ENCODE measurements at places on chromosomes 2 and 18.

DNA sequence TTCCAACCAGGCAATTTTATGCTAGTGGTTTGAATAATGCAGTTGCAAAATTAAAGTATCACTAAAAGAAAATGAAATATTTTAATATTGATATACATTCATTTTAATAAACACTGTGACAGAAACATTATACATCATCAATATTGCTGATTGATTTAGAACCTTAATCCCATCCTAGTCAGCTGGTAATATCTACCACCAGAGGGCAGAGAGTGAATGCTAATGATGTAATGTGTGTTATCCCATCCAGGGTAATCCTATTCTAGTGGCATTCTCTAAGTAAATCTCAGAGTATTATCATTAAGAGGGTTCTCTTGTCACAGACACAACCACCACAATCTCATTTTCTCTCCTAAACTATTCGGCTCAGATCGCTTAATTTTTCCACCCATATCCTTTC is 477.4 kb downstream of the CPS1 start:
- peak; percentile 1 for DNase-seq

DNA sequence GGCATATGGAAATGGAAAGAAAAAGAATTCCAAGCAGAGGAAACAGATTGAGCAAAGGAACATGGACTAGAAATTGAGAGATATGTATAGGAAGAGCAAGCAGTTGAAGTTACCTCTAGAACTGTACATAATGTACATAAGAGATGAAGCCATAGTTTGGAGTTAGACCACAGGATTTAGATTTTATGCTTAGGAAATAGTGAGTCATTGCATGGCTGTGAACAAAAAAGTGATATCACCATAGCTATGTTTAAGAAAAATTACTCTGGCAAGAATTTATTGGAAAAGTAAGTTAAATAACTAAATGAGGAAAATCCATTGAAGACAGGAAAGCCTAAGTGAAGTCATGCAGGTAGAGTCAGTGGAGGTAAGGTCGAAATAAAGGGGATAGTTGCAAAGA is 99.4 kb upstream of the GALNT5 start:
- no peak for DNase-seq

DNA sequence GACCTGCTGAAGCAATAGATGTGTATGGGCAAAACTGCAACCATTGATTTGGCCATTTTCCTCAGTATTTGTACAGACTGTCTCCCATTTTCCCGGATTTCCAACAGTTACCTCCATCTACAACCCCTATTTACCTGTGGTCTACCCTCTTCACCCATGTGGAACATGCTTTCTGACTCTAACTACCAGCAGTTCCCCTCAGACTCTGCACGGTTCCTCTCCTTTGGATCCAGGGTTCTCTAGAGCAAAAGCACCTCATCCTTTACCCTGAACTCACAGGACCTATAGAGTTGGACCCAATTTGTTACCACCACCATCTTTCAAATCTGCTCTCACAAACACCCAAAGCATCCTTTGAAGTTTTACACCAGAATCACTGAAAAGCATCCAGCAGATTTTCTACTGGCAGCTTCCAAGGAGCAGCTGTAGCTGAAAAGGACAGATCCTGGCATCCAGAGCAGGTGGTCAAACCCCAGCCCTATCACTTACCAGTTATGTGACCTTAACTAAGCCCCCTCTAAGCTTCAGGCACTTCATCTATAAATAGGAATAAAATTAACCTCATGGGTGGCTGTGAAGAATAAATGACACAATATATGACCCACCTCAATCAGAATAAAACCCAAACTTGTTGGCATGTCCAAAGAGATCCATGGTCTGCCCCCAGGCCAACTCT is 15.3 kb downstream of the CYTIP start:
- no peak for DNase-seq

GRCh38 chr2:105909215-105909614 is 164.5 kb downstream of the NCK2 start:
- no peak for DNase-seq

DNA sequence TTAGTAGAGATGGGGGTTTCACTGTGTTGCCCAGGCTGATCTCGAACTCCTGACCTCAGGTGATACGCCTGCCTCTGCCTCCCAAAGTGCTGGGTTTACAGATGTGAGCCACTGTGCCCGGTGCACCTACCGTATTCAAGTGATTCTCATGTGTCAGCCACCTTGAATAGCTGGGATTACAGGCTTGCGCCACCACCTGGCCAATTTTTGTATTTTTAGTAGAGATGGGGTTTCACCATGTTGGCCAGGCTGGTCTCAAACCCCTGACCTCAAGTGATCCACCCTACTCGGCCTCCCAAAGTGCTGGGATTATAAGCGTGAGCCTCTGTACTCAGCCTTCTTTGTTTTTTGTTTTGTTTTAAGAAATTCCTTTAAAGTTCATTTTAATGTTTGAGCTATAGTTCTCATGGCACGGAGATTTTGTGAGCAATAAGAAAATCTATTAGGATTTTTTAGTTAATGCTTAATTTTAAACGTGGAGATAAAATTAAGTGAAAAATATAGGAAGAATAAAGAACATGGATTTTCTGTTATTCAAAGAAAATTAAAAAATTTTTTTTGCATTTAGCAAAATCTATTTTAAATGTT is 242.6 kb downstream of the PHLPP1 start:
- peak; percentile 27 for DNase-seq

DNA sequence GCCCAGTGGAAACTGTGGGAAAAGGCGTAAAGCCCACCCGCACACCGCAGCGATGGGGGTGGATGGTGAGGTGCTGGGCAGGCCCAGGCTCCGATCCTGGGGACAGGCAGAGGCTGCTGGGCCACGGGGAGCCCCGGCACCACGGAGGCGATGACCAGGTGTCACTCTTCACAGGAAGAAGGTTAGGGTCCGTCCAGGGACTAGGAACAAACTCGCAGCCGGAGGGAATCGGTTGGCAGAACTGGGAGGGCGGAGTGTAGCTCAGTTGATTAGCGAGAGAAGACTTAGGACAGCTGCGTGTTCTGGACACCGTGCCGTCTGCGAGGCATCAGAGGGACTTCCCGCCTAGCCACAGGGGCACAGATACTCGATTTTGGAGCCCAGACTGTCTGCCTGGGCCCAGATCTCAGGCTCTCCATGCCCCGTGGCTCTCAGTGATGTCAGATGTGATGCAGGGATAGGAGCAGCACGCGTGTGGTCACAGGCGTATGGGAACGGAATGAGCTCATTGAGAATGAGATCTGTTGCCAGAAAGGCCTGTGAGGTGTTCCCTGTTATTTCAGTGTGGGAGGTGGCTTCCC is 16.1 kb upstream of the ALLC start:
- no peak for DNase-seq

- peak; percentile 43 for DNase-seq
Observed at GRCh38 chr2:24121066-24121465, 2.1 kb downstream of the PFN4 start.

Data from muscle of back (tissue), 13 donors.